ENCODE measurements at places on chromosomes 1 and 21.

DNA sequence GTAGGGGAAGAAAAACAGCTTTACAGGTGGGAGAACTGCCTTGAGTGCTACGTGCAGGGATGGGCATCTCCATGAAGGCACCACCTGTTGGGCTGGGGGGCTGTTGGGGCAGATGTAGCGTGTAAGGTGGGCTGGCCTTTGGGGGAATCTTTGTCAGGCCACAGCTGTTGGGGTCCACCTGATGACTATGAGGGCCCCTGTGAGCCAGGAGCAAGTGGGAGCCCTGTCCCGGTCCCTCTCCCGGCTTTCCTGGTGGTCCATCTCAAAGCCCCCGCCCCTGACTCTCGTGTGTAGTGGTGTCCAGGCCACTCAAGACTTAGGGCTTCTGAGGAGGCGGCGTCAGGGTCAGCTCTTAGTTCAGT lies 13.5 kb downstream of the SLC37A1 start:
- DNase-seq = no peak

DNA sequence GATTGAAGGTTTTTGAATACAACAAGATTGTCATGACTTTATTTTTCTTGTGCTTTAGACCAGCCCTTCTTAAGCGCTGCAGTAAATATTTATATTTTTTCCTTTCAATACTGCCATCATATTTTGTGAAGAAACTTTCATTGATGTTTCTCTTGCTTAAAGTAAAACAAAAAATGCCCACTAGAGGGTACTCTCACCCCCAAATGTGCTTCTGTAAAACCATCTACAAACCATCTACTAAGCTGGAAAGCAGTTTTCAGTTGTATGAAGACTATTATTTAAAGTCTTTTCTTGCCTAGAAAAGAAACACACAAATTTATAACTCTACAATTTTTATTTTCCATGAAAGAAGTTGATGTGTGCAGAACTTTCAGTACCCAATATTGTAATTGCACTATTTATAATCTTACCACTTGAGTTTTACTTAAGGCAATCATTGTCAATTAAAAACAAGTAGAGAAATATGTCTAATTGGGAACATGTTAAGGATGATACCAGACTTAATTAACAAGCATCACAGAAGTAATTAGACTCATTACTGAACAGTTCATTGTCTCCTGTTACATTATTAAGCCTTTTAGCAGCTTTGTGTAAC lies 10.7 kb downstream of the LEPR start:
- peak; percentile 50 for DNase-seq

DNA sequence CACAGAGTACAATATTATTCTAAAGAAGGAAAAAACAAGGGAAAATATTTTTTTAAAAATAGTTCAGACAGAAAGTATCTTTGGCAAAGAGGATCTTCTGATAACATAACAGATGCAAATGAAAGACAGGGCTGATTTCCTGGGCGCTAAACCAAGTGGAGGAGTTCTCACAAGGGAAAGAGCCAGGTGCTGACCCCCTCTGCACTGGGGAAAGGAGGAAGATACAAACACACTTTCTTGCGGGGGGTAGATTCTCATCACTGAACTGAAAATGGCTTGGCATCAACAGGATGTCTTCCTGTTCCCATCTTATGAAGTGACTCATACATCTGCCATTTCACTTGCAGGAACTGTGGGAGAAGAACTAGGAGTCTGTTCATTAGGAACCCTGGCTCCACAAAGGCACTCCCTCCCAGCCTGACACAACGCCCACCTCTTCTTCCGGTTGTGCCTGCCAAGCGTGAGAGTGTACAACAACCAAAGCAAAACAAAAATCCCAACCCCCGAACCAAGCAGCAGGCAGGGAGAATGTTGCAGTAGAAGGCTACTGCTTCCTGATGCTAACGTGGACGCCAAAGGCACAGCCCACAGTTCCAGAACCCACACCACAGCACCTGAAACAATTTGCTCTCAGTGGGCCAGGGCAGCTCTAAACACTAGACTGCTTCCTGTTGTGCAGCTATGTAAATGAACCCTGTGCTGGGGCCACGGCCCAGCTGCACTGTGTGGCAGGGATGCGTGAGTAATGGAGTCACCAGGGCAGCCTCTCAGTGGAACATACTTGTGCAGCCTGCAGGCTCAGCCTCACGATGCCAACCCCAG lies 51.0 kb downstream of the GADD45A start:
- peak; percentile 83 for DNase-seq

GRCh38 chr1:20124456-20125057 lies 5.2 kb upstream of the PLA2G2D start:
- DNase-seq = no peak

DNA sequence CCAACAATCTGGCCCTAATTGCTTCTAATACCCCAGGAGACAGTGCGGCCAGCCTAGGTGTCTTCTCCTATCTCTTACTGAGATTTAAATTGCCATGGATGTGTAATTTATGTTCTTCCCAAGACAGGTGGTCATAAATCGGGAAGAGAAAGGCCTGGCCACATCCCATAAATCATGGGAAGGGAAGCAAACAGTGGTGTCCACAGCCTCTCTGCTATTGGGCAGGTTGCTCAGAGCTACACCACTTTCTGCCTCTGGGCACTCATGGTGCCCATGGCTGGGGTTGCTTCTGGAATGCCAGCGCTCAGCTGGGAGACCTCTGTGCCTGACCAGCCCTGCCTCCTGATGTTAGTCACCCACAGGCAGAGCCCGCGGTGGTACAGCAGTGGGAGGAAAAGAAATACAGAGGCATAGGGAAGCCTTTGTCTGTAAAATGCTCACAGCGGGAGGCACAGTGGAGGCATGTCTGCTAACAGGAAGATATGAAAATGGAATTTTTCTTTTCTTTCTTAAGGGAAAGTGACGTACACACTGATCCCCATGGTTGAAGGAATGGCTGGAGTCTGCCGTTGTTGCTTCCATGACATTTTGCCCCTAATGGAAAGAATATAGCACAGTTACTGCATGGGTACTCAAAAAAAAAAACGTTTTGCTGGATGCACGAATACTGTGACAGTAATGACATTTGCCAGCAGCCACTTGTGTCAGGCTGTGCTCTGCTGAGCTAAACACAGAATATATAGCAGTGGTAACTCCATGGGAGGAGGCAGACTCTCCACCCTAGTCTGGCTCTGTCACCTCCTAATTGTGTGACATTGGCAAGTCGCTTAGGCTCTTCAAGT lies 21.9 kb downstream of the MTARC1 start:
- DNase-seq = no peak

- DNase-seq = no peak
These were observed 35.2 kb upstream of the PLPPR4 start for GRCh38 chr1:99229122-99229521.

DNA sequence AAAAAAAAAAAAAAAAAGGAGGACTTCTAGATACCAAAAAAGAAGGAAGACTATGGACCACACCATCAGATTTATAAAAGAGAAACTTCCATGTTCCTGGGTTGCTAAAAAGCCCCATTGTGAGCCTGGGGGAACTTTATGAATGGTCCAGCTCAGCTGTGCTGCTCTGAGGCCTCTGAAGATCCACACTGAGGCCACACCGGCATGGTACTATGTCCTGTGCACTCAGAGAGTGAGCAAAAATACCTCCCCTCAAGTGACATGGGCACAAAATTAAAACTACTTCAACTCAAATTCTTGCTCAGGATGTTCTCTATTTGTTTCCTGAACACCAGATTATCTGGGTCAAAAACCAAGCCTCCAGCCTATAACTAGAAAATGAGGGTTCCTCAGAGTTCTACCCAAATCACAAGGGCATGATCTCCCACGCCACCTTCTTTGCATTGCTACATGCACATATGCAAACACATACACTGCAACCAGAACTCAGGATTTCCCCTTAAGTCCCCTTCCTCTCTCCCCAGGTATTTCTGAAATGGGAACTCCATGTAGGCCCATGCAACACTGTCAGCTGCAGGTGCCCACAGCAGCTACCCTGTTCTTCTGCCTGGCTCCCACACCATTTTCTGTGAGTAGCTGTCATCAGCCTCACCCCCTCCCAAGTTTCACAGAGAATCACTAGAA lies 94.4 kb downstream of the SH3GLB1 start:
- no peak for DNase-seq

GRCh38 chr1:224783006-224783651 lies 146.3 kb upstream of the DNAH14 start:
- no peak for DNase-seq

DNA sequence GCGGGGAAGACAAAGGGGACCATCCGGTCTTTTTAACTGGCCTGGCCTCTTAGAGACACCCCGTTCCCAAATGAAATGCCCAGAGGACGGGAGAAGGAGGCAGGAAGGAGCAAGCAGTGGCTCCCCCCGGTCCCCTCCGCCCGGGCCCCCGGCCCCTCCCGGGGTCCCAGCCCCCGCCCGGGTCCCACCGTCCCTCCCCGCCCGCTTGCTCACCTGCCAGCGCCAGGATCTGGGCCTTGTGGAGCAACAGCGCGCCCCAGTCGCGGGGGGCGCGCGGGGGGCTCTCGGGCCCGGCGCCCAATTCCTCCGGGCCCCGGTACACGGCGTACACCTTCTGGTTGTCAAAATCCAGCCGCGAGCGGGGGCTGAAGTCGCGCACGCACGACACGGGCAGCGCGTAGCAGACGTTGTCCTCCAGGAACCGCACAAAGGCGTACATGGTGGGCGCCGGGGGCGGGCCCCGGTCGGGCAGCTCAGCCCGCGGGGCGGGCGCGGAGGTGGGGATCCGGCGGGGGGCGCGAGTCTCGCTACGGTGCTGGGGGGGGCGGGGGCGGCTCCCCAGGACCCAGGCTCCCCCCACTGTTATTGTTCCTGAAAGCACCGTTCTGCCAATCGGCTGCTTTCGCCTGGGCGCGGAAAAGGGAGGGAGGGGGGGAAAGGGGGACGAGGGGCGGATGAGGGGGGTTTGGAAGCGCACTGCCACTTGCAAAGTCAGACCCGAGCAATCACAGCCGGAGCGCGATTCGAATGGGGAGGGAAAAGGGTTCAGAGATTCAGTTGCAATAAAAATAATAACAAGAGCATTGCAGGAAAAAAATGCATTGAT lies at the start of gene BEND5:
TSS of gene BEND5 (minus strand) at position 499 of the 826 bp plus-strand sequence. CDS start at position 439, 60 bp downstream.
- DNase-seq = peak; percentile 86

DNA sequence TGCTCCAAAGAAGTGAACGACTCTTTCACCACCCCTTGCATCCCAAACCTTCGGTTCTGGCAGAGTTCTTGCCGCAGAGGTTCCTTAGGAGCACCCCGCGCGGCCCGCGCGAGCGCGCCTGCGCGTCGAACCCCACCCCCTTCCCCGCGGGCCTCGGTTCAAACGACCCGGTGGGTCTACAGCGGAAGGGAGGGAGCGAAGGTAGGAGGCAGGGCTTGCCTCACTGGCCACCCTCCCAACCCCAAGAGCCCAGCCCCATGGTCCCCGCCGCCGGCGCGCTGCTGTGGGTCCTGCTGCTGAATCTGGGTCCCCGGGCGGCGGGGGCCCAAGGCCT lies at the start of gene C1orf56:
TSS of gene C1orf56 (plus strand) at position 161 of the 334 bp plus-strand sequence. CDS start at position 258, 97 bp downstream.
- DNase-seq = peak; percentile 76
